ENCODE measurements at places on chromosomes 1 and 21.

GRCh38 chr1:235597867-235598553 lies 51.6 kb downstream of the GNG4 start:
- no peak for DNase-seq

- DNase-seq, result no peak
These were observed 14.3 kb upstream of the LRRC3 start for GRCh38 chr21:44441041-44441400.

GRCh38 chr1:226349801-226350518 lies 41.0 kb upstream of the LIN9 start:
- no peak for DNase-seq

DNA sequence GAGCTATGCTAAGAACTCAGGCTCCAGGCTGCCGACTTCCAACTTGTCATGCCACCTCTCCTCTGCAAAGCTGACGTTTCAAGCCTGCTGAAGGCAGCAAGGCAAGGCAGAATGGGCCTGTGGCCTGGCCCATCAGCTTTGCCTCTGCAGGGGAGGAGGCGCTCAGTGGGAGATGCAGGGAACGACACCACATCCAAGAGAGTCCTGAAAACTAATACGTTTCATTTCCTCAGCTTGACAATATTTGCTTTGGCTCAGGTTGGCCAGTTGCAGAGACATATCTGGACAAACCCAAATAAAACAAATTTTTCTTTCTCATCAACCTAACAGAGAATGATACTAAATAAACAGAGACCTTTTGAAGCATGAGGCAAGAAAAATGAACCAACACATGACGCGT lies 35.3 kb downstream of the BEND5 start:
- no peak for DNase-seq

DNA sequence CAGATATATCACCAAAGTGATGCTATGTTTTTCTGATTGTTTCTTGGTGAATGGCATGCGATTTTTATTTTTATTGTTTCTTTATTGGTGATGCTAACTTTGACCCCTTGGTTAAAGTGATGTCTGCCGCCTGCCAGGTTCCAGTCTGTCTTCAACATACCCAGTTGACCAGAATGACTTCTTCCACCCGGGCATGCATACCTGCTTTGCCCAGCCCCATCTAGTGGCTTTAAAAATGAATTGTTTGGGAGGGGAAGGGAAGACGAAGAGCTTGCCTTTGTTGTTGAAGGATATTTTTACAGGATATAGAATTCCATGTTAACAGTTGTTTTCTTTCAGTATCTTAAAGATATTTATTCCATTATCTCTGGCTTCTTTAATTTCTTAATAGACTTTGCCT lies 65.1 kb downstream of the ATG4C start:
- DNase-seq, result no peak

GRCh38 chr1:97212671-97213070 lies 491.1 kb downstream of the PTBP2 start:
- DNase-seq, result no peak

DNA sequence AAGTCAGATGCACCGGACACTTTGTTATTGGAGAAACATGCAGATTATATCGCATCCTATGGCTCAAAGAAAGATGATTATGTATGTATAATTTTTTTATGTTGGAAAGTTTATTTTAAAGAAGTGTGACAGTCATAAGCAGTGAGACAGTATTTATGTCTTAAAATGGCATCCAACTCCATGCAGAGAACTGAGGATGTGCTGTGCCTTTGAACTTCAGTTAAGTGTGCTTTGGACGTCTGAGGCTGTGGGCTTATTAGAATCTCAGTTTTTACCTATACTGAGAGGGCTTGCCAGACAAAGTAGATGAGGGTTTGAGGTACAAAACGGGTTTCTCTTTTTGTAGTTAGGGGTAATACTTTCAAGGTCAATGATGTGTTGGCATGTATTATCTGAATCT lies 1.5 kb downstream of the RABGGTB start:
- DNase-seq, result no peak

DNA sequence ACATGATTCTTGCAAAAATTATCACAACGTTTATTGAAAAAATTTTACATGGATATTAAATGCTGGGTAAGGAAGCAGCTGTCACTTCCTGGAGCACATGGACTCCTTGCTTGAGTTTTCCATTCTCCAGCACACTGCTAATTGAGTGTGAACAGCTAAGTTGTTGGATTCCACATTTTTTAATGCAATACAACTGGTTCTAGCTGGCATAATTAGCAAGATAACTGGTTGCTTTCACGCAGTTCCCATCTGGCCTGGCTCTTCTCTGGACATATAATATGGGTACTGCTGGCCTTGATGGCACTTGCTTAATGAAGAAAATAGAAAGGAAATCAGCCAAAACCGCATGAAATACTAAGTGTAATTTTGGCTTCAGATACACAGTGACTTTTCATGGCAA lies 26.6 kb downstream of the RGS21 start:
- no peak for DNase-seq

GRCh38 chr1:191049781-191050180 lies 572.1 kb upstream of the BRINP3 start:
- no peak for DNase-seq

- no peak for DNase-seq
These were observed 42.2 kb upstream of the WASF2 start for GRCh38 chr1:27531959-27532685.

GRCh38 chr1:53449021-53449420 lies 10.2 kb upstream of the DMRTB1 start:
- no peak for DNase-seq

DNA sequence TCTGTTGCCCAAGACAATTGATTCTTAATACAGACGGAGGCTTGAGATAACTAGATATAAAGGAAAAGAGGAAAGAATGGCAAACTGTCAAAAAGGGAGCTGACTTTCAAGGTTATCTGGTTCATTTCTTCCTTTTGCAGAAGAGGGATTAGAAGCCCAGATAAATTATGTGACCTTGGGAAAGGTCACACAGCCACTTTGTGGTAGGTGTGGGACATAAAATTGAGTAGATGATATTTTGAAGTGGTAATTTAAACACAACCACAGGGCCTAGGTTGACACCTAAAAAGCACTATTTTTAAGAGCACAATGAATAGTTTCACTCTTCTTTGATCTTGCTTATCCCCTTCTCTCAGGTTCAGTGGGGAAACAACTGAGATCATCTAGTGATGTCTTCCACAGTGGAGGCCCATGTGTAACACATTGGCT lies 16.9 kb upstream of the KIAA0040 start:
- DNase-seq, result no peak

DNA sequence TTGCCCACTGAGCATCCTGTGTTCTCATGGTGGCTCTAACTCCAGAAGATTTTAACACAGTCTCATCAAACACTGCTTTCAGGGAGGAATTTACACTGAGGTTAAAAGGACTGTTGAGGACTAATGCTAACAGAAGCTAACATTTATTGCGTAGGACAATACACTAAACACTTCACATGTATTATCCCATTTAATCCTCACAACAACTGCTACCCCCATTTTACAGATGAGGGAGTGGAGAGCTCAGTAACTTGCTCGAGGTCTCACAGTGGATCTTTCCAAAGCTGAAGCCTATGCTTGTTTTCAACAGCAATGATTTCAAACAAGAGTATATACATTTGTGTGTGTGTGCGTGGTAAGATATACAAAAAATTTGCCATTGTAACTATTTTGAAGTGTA lies 13.9 kb downstream of the ATF3 start:
- DNase-seq, result no peak

- no peak for DNase-seq
These were observed 5.9 kb upstream of the CTRC start for GRCh38 chr1:15432324-15432723.

- no peak for DNase-seq
These were observed 10.4 kb downstream of the HYI start for GRCh38 chr1:43443197-43443946.

DNA sequence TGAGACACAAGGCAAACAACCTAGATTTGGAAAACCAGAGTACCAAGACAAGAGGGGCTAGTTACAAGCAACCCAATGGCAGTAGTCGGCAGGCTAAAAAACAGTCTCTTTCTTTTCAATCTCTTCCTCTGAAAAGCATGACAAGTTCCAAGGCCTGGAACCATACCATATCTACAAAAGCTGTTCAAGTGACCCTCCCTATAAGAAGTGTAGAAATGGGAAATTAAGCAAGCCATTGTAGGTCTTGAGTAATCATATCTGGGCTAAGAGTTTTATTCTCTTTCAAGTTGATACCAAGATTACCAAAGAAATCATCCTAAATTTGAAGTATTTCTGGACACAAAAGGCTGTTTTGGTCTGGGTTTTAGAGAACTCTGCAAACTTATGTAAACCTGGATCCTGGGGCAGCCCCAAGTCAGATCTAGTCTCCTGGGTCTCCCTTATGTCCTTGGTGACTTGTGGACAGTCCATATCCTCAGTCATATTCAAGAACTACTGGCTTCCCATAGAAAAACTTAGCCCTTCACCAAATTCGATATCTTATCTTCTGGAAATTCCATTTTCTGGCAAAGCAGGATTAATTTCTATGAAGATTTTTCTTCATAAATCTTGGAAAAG lies 24.7 kb downstream of the FMO3 start:
- no peak for DNase-seq

GRCh38 chr1:2047749-2048729 lies 2.2 kb upstream of the PRKCZ start:
- DNase-seq, result no peak

DNA sequence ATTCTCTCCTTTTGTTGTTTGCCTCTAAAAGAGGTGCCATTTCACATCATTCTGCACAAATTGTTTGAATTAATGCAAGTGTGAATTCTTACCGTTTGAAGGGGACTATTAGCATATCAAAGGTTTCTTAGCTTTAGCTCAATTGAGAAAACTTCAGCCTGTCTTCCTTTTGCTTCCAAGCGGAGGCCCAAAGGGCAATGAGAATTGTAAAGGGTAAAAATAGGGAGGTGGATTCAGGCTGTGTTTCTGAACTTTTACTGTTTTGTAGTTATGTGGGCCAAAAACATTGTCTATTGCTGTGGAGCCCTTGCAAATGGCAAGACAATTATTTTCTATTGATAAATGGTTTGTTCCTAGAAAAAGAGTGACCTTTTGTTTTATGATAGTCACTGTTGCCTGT lies 3.6 kb downstream of the ADGRL2 start:
- DNase-seq, result no peak

GRCh38 chr1:18673976-18674375 lies 43.3 kb downstream of the PAX7 start:
- DNase-seq, result no peak

- DNase-seq, result no peak
These were observed 65.6 kb downstream of the PCBP3 start for GRCh38 chr21:45709173-45709572.

- DNase-seq, result no peak
These were observed 935.4 kb downstream of the MRPL39 start for GRCh38 chr21:24671901-24672300.

DNA sequence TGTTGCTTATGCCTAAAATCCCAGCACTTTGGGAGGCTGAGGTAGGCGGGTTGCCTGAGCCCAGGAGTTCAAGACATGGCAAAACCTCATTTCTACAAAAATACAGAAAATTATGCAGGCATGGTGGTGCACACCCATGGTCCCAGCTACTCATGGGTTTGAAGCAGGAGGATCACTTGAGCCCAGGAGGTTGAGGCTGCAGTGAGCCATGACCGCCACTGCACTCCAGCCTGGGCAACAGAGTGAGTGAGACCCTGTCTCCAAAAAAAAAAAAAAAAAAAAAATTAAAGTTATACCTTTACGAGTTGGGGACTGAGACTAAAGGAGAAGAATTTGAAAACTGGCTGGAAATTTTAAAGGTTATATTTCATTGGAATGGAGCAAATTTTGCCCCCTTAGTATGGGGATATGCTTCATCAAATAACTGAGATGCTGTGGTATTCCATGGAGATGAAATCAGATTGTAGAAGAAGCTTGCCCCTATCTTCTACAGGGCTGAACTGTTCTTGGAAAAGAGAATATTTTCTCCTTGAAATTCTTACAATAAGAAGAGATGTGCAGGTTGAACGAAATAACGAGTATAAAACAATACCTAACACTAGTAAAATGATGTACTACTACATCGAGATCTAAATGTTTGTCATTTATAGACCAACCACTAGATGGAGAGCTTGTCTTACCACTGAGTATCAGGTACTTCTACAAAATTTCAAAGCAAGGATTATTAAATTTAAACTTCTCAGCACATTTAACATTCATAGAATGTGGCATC lies 34.9 kb upstream of the SCYL3 start:
- no peak for DNase-seq

GRCh38 chr1:113812661-113813135 lies 422 bp upstream of the RSBN1 start:
- DNase-seq, result no peak

DNA sequence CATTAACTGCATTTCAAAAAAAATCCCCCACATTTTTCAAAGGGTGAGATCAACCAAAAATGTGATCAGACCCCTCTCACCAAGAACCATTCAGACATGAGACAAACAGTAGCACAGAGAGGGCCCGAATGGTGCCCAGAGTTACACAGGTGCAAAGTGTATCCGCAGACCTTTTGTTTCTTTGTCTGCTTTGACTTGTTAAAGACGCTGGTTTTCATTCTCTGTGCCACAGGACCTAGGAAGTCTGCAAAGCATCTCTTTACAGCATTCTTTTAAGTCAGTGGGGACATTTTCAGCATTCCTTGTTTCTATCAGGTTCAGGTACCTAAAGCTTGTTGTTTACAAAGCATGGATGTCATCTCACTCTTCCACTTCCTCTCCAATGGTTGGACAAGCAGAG lies 87.2 kb upstream of the MAP1LC3C start:
- peak; percentile 76 for DNase-seq

- no peak for DNase-seq
These were observed 70.9 kb upstream of the ETS2 start for GRCh38 chr21:38734646-38735365.

- DNase-seq, result no peak
These were observed 12.8 kb downstream of the PDE9A start for GRCh38 chr21:42666023-42666747.

- DNase-seq, result peak; percentile 38
These were observed 494.7 kb upstream of the ADGRL2 start for GRCh38 chr1:81305997-81306452.

GRCh38 chr1:159341736-159342135 lies 39.6 kb downstream of the FCER1A start:
- no peak for DNase-seq

DNA sequence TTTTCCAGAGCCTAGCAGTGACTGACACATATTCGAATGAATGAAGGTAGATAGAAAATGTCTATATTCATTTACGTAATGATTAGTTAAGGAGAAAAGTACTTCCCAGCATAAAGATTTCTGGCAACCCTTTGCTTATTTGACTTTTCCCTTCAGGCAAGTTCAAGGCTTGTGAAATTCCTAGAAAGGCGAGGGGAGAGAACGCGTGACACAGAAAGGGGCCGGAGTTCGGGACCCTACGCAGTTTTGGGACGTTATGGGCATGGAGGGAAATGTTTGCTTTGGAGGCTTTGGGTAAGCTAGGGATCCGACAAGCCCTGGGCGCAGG lies 472 bp upstream of the USP25 start:
- DNase-seq, result no peak

- no peak for DNase-seq
These were observed at the start of gene LCE3B for GRCh38 chr1:152613511-152613910. TSS of gene LCE3B (plus strand) at chr1:152613811. CDS start at chr1:152613811, 0 bp downstream.

GRCh38 chr1:197481101-197481500 lies 213.0 kb downstream of the CRB1 start:
- DNase-seq, result no peak

GRCh38 chr1:198088360-198089071 lies 68.3 kb upstream of the NEK7 start:
- DNase-seq, result no peak

- DNase-seq, result peak; percentile 30
These were observed 26.0 kb downstream of the MACF1 start for GRCh38 chr1:39230261-39231190.

Measured in iPS DF 19.7 (cell line).